ENCODE measurements at places on chromosomes 4 and X. TPM values are rescaled to one million over a fixed set of nuclear protein-coding genes. Genes with fewer than 3 reads are reported as not detected.

DNA sequence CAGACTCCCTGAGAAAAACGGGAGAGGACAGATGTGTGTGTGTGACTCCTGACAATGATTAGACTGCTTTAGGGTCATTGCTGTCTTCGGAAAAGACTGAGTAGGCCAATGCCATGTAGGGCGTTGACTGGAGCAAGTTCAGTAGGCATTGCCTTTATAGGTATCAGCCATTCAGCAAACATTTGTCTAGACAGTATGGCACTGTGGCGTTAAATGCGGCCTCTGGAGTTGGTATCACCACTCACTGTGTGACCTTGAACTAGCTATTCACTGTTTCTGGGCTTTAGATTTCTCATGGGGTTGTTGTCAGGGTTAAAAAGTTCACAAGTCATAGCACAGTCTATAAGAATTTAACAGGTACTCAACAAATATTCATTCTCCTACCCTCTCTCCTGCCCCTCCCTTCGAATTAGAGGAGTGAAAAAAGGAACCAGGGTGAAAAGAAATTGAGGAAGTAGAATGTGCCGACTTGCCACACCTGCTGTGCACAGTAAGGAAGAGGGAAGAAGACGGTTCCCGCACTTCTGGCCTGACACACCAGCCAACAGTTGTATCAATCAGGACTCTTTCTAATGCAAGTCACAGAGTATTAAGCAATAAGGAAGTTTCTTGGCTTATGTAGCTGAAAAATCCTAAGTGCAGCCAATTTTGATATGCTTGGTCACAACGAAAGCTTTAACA lies 83.2 kb upstream of the PLAC8 start:
- DNase-seq = peak; percentile 5

GRCh38 chr4:124144238-124144654 lies 568.3 kb downstream of the ANKRD50 start:
- no peak for DNase-seq

DNA sequence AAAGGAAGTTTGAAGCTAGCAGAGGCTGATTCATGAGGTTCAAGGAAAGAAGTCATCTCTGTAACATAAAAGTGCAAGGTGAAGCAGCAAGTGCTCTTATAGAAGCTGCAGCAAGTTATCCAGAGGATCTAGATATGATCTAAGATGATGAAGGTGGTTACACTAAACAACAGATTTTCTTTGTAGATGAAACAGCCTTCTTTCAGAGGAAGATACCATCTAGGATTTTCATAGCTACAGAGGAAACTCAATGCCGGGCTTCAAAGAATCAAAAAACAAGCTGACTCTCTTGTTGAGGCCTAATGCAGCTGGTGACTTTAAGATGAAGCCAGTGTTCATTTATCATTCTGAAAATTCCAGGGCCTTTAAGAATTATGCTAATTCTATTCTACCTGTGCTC lies 28.8 kb downstream of the NR0B1 start:
- DNase-seq = no peak

- DNase-seq = no peak
These were observed 82.1 kb downstream of the NAT8L start for GRCh38 chr4:2141022-2141761.

GRCh38 chr4:118213101-118213500 lies 139.7 kb downstream of the PRSS12 start:
- DNase-seq = no peak

GRCh38 chr4:98733601-98734000 lies 75.2 kb upstream of the TSPAN5 start:
- DNase-seq = no peak

DNA sequence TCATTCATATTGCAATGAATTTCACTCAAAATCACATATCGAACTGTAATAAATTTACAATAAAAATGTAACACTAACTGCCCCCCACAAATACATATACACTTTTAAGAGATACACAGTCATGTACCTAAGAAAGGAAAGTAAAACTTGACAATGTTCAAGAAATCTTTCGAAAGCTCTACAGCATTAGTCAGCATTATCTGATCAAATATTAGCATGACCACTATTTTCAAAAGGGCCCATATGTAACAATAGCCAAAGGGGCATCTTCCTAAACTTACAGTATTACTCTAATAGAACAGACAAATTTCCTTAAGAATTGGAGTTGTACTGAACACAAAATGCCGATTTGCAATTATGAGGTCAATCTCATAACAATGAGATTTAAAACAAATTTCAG lies 51.8 kb downstream of the STX18 start:
- DNase-seq = no peak

- DNase-seq = no peak
These were observed 129.0 kb downstream of the C4orf51 start for GRCh38 chr4:145808848-145809512.

DNA sequence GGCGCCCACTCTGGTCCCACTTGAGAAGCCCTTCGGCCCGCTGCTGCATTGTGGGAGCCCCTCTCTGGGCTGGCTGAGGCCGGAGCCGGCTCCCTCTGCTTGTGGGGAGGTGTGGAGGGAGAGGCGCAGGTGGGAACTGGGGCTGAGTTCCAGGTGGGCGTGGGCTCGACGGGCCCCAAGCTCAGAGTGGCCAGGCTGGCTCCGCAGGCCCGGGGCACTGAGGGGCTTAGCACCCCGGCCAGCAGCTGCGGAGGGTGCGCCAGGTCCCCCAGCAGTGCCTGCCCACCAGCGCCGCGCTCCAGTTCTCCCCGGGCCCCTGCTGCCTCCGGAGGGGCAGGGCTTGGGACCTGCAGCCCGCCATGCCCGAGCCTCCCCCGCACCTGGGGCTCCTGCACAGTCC lies 65.2 kb upstream of the SMIM10 start:
- no peak for DNase-seq

DNA sequence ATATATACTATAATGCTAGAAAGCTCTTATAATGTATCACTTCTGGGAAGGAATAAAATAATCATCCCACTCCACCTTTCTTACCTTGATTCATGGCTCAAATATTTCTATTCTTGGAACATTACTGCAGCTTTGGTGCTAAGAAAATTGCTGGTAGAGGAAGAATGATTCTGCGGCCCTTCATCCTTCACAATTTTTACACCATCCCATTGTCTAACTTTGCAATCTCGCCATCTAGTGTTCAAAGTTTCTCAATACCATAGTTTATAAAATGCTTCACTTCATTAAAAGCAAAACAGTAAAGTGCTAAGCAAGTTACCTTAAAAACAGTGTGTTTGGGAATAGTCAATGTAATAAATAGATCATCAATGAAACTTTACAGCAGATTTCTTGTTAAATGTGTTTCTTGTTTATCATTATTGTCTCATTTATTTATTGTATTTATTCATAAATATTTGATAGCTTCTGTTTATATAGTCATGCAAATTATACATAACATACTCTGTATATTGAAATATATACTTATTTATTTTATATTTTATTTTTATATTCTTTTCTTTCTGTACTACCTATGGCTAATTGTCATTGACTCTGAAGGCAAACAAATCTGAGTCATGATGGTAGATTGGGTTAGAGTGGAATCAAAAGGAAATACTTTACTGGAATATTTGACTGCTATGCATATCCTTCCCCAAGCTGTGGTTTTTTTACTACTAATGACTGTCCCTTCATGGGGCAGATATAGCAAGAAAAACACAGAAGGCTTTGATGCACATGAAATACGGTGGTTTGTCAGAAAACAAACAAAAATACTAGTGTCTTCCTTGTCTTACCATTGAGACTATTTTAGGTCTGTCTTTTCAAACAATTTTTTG lies 390.7 kb downstream of the MAPK10 start:
- peak; percentile 58 for DNase-seq

DNA sequence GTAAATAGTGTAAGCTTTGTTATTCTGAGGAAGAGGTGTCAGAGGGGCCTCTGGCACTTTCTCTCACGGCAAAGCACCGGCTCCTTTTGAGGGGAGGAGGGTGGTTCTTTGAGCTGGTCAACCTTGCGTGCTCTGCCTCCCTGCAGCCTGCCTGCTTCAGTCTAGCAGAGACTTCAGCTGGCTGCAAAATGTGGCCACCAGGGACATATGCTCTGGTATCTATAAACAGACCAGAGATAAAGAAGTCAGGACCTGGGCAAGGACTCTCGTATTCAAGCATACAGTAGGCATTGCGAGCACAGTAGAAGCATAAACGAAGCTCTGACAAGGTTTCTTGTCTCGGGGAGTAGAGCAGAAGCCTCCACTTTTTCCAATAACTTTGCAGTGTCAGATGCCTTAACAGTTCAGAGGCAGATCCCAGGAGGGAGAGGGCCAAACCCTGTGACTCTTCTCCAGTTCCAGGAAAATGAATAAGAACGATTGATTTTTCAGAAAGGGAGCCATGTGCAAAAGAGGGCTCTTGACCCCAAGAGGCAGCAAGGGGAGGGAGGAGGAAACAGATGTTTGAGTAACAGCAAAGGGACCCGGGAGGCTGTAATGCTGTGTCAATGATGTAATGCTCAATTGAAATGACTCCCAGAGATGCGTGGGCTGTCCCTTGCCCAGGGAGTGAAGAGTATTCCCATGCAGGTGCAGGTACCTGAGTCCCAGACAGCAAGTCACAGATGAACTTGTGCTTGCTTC lies 57.9 kb upstream of the TEX13D start:
- peak; percentile 77 for DNase-seq

GRCh38 chrX:77118686-77119085 lies 328.5 kb upstream of the FGF16 start:
- DNase-seq = no peak

- no peak for DNase-seq
These were observed 118.5 kb downstream of the VSIG4 start for GRCh38 chrX:65921363-65921762.

Gene BEX1
- polyA plus RNA-seq = 2.7 TPM

Gene TCEAL8
- polyA plus RNA-seq = 98.0 TPM

Gene GASK1B
- 46.4 TPM for polyA plus RNA-seq

All from forelimb muscle (tissue), 1 donor.